Activated CD4-positive, alpha-beta T cell treated with anti-CD3 and anti-CD28 coated beads for 36 hours (primary cell): ENCODE measurements at places on chromosomes 7 and 10.

DNA sequence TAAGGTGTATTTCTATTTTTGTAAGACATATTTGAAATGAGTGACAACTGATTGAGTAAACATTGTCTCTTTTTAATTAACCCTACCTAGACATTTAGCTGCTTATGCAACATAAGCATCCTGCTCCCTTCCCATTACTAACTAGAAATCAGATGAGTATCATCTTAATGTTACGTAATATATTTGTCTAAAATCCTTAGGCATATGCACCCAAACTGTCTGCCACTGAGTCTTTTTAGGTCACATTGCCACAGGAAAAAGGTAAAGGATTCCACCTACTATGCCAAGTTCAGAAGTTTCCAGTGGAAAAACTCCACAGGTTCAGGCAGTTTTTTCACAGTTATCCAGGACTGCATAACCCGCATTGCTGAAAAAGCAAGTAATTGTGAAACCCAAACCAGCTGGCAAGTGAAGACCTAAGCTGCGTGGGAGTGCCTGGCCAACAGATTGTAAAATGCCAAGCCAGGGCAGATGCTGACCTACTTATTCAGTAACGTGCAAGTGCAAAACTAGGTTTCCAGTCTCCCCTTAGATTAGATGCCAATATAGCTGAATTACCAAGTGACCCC lies 983.7 kb downstream of the GATA3 start:
- no peak for DNase-seq

DNA sequence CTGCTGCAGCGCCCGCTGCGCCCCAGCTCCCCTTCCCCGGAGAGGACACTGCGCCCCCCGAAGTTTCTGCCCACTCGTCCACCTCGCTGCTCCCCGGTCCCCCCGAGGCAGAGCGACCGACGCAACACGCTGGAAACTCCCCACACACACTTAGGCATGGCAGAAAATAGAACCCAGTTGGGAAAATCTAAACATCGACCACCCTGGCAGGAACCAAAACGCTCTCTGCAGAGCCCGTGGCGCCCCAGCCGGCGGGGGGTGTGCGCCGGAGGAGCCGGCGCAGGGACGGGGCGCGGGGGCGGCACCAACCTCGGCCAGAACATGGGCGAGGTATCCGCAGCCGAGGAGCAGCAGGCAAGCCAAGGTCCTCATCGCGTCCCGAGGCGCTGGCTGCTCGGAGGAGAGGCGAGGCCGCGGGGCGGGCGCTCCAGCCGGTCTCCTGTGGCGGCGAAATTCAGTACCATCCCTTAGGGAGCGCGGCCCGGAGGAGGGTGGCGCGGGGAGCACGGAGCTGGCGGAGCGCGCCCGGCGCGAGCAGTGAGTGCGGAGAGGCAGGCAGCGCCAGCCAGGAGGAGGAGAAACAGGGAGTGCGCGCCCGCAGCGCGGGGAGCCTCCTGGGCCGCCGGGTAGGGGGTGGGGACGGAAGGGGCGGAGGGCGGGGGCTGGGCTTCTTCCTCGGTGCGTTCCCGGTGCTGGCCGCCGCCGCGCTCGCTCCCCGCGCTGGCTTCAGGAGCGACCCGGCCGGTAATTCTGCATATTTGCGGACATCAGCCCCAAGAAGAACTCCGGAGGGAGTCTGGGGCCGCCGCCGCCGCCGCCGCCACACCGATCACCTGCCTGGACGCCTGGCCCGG lies 789 bp downstream of the PDGFA start:
- peak; percentile 75 for DNase-seq

- DNase-seq, result no peak
Observed at GRCh38 chr7:25520017-25520416, 291.7 kb upstream of the NPVF start.

DNA sequence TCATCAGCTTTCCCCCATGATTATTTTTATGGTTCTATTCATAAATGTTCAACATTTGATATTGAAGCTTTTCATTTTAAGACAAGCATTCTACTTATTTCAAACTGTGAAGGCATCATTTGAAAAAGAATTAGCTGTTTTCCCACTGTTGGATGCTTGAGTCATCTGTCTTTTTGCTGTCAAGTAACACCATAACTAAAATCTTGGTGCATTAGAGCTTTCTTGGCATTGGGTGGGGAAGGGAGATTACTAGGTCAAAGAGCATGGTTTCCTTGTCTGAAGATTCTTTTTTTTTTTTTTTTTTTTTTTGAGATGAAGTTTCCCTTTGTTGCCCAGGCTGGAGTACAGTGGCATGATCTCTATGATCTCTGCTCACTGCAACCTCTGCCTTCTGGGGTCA lies 68.5 kb downstream of the CTBP2 start:
- DNase-seq, result no peak

DNA sequence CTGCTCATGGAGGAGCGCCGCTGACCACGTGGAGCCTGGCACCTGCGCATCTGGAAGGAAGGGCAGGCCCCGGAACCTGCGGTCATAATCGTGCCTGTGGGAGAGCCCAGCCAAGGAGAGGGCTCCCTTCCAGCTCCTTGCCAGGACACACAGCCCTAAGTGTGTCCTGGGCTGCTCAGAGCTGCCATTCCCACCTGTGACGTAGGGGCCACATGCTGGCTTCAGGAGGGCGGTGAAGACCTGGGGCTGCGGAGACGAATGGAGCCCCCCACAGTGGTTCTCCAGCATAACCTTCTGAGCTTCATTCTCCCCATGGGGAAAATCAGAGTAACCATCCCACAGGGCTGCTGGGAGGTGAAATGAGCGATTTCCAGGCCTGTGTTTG lies 127.6 kb upstream of the CHST15 start:
- DNase-seq, result no peak

GRCh38 chr10:96074776-96075175 lies 31.4 kb downstream of the CCNJ start:
- DNase-seq, result no peak

DNA sequence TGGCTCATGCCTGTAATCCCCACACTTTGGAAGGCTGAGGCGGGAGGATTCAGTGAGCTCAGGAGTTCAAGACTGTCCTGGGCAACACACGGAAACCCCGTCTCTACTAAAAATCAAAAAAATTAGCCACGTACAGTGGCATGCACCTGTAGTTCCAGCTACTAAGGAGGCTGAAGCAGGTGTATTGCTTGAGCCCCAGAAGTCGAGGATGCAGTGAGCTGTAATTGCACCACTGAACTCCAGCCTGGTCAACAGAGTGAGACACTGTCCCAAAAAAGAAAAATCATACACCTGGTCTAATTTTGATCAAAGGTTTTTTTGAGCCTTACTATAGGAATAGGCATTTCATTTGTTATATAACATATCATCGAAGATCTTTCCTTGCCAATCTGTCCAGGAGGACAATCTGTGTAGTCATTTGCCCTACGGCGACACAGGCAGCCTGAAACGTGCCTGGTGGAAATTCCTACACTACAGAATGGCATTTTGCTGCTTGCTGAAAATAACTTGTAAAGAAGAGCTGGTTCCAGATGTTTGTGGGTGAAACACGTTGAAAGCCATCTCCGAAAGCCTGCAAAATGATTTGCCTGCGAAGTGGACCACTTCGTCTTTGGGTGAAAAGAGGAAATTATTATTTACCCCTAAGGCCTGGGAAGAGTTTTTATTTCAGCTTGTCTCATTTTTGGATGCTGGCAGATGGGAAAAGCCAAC lies 31.3 kb upstream of the GDI2 start:
- no peak for DNase-seq

DNA sequence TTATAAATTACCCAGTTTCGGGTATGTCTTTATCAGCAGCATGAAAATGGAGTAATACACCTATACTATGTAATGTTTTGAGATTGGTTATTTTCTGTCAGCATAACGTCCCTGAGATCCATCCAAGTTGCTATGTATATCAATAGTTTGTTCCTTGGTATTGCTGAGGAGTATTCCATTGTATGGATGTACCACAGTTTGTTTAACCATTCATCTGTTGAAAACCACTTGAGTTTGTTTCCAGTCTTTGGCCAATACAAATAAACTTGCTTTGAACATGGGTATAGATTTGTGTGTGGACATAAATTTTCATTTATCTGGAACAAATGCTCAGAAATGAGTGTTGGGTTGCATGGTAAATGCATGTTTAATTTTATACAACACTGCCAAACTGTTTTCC lies 103.3 kb upstream of the GSDME start:
- DNase-seq, result no peak

- DNase-seq, result no peak
Observed at GRCh38 chr10:2625094-2625493, 442.3 kb upstream of the PFKP start.

- no peak for DNase-seq
Observed at GRCh38 chr10:33465747-33466146, 131.3 kb upstream of the NRP1 start.

DNA sequence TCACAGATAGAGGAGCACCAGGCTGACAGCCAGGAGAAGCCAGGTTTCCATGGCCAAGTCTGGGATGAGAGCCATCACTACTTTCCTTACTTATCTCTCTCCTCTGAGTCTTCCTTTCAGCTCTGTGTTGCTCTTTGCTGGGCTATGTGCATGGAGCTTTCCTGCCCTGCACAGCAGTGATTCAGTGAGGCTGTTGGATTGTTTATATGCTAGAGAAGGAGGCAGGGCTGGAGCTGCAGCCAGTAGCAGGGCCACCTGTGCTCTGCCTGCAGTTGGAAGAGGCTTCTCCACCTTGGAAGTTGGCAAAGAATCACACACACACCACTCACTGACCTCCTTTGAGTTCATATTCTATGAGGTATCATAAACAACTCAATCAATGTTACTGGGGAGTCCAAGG lies at the start of gene CYP3A4:
CYP3A4 (minus strand) TSS at position 178 of the 400 bp plus-strand sequence; CDS start at position 75, 103 bp downstream.
- no peak for DNase-seq

- DNase-seq, result no peak
Observed at GRCh38 chr10:49601857-49602256, 8.3 kb upstream of the SLC18A3 start.

- no peak for DNase-seq
Observed at GRCh38 chr10:72639441-72639873, 13.6 kb upstream of the MICU1 start.

GRCh38 chr7:12695965-12696364 lies 8.5 kb downstream of the ARL4A start:
- no peak for DNase-seq
